ENCODE measurements at places on chromosomes 6 and 20. TPM values are rescaled to one million over a fixed set of nuclear protein-coding genes. Genes with fewer than 3 reads are reported as not detected.

Gene ANKRD60
- polyA plus RNA-seq = not detected

Gene WFDC5
- polyA plus RNA-seq = not detected

Gene MTFR2
- polyA plus RNA-seq = 11.8 TPM

Gene RALGAPB
- polyA plus RNA-seq = 15.4 TPM

Gene C20orf202
- not detected for polyA plus RNA-seq

Gene NR2E1
- not detected for polyA plus RNA-seq

Gene STMND1
- not detected for polyA plus RNA-seq

Gene CNKSR3
- 3.5 TPM for polyA plus RNA-seq

Gene C6orf58
- polyA plus RNA-seq = not detected

Gene TCP11
- not detected for polyA plus RNA-seq

Gene CCM2L
- 0.13 TPM for polyA plus RNA-seq

Gene RBM38
- polyA plus RNA-seq = 13.0 TPM

Gene AKAP12
- 42.0 TPM for polyA plus RNA-seq

Gene SASH1
- 2.5 TPM for polyA plus RNA-seq

Gene CYP21A2
- not detected for polyA plus RNA-seq

Gene RSPH4A
- polyA plus RNA-seq = 0.13 TPM

Gene ULBP1
- polyA plus RNA-seq = 0.89 TPM

- DNase-seq = no peak
These were observed 29.1 kb downstream of the HLA-DPB1 start for GRCh38 chr6:33104887-33105286.

DNA sequence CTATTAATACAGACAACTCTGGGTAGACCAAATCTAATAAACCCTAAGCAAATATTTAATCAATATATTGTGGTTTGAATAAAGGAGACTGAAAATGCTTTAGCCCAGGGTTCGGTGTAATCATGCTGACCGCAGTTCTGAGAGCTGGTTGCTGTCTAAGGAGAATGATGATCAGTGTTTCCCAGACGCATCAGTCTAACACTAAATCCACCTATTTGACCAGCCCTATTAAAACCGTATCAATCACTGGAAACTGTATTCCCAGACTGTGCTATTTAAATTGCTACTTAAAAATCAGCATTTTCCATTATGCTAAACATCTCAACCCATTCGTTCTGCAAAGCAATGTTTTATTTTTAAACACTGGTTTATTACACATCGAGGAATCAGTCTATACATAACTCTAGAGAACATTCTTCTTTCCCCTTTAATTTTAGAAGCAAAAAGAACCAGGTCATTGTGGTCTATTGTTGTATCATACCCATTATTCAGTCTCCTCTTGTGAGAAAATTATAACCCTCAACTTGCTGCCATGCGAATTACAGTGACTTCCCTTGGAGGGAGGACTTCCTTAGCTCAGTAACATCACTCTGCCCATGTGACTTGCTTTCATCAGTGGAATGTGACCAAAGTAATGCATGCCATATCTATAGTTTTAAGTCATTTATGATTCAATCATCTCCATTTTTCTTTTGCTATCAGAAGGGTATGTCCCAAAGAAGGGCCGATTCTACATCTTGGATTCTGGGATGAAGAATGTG lies 515.2 kb upstream of the JAG1 start:
- no peak for DNase-seq

DNA sequence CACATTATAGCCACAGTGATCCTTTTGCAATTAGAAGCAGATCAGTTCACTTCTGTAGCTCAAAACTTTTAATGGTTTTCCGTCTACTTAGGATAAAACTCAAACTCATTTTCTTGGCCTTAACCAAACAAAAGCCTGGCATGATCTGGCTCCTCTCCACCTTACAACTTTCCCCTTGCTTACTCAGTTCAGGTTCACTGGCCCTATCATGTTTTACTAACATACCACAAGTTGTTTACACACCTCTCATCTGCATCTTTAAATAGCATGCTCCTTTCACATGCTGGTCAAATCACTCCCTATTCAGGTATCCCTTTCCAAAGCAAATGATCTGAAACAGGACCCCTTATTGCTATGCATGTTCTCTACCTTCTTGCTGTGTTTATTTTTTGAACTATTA lies 191.4 kb upstream of the FAM83B start:
- DNase-seq = no peak

GRCh38 chr6:42963855-42964605 lies 3.5 kb downstream of the GNMT start:
- peak; percentile 63 for DNase-seq

GRCh38 chr6:117906958-117907600 lies at the start of gene SLC35F1:
TSS of gene SLC35F1 (plus strand) at chr6:117907264.
- peak; percentile 3 for DNase-seq

DNA sequence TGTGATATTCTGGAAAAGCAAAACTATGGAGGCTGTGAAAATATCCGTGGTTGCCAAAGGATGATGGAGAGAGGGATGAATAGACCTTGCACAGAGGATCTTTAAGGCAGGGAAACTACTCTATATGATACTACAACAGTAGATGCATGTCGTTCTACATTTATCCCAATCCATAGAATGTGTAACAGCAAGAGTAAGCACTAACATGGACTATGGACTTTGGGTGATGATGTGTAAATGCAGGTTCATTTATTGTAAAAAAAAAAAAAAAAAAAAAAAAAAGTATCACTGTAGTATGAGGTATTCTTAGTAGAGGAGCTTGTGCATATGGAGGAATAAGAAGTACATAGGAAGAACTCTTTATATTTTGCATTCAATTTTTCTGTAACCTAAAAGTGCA lies 507.5 kb downstream of the PHF3 start:
- no peak for DNase-seq

GRCh38 chr6:65943548-65943947 lies 236.5 kb upstream of the EYS start:
- DNase-seq = no peak

GRCh38 chr6:33705268-33705885 lies 6.1 kb downstream of the UQCC2 start:
- DNase-seq = no peak

GRCh38 chr20:63738687-63739129 lies 868 bp upstream of the SLC2A4RG start:
- DNase-seq = no peak

DNA sequence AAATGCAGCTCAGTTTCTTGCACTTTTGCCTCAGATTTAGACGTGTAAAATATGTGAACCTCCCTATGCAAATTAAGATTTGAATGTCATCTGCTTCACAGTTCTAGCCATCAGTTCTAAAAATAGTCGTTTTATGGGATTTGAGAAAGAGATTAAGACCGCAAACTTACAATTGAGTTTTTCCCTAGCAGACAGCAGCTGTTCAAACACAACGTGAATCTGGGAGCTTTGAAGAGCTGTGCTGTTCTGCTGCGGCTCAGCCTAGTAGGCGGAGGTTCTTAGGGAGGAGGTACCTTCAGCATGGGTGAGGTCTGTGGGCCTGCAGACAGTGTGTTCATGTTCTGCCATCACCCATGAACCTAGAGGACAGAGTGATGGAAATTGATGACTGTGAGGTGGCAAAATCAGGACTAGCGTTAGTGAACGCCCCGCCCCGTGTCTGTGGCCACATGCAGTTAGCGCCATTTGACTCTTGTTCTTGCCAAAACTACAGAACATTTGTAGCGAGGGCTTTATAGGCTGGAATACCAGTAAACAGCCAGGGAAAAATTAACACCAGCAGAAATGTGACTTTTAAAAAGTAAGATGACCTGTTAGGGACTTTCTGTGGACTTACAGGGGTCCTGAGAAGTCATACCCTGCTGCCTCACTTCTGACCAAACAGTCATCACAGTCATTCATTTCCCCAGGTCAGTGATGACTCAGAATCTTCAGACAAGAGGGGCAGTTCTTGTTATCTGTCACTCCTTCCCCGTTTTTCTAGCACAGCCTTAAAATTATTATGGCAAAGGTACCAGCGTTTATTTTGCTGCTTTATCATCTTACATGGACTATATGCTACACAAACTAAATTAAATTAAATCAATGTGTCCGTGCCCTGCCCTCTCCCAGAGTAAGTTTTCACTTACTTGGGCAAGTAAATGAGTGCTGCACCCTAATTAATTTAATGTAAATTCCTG lies 84.3 kb upstream of the TMEM181 start:
- peak; percentile 45 for DNase-seq

GRCh38 chr6:128597004-128597403 lies 76.6 kb upstream of the PTPRK start:
- no peak for DNase-seq

GRCh38 chr6:25253351-25253750 lies 25.8 kb upstream of the CARMIL1 start:
- DNase-seq = no peak

DNA sequence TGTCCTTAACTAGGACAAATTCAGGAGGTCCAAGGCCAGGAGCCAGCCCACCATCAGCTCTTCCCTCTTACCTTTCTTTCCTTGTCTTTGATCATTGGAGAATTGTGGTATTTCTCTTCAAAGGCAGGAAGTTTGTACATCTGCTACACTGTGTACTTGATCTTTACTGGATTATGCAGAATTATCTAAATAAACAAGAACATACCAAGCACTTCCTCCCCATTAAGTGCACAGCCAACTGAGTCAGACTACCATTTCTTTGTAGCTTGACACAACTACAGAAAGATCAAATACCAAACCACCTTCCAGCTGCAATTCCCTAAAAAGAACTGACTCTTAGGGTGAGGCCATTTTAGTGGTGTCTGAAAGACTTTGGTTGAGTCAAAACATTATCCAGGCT lies 195.1 kb downstream of the HDGFL1 start:
- no peak for DNase-seq

- no peak for DNase-seq
These were observed 30.6 kb upstream of the ZBTB24 start for GRCh38 chr6:109513571-109514071.

DNA sequence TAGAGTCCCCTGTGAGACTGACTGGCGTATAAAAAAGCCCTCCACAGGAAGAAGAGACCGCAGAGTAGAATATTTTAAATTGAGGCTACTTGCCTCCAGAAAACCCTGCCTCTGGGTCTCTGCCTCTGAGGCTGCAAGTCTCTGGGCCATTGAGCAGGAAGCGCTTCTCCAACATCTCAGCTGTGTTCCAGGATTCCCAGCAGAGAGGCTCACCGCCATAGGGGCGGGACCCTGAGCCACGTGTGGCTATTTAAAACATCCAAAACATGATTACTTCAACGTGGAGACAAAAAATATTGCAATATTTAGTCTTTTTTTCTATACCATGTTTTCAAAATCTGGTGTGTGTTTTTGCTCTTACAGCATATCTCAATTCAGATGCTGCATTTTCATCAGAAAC lies 59.4 kb downstream of the GNAS-AS1 start:
- DNase-seq = no peak

GRCh38 chr6:113763876-113764275 lies 93.3 kb upstream of the MARCKS start:
- DNase-seq = peak; percentile 65

GRCh38 chr6:153437193-153437592 lies 306.1 kb upstream of the RGS17 start:
- DNase-seq = no peak

- no peak for DNase-seq
These were observed 245.3 kb downstream of the DLL1 start for GRCh38 chr6:170045563-170045960.

- DNase-seq = no peak
These were observed 467 bp downstream of the TREML4 start for GRCh38 chr6:41228616-41229015.

- peak; percentile 79 for DNase-seq
These were observed 1.5 kb downstream of the COL12A1 start for GRCh38 chr6:75204217-75204958.

DNA sequence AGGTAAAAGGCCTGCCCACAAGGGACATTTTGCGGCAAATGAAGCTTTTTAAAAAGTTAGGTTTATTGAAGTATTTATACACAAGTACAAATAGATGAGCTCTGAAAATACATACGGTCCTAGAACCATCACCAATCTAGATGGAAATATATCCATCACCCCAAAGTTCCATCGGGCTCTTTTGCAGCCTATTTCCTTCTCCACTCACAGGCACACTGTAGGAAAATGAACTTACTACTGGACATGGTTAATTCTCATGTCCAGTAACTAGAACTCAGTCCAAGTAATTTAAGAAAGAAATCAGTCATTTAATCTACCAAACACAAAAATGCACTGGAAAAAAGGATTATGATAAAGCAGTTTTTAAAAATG lies 6.2 kb downstream of the PCNA start:
- DNase-seq = no peak

GRCh38 chr20:62876902-62877816 lies 15.5 kb upstream of the TCFL5 start:
- no peak for DNase-seq

- no peak for DNase-seq
These were observed 2.1 kb downstream of the PTK6 start for GRCh38 chr20:63534831-63535651.

DNA sequence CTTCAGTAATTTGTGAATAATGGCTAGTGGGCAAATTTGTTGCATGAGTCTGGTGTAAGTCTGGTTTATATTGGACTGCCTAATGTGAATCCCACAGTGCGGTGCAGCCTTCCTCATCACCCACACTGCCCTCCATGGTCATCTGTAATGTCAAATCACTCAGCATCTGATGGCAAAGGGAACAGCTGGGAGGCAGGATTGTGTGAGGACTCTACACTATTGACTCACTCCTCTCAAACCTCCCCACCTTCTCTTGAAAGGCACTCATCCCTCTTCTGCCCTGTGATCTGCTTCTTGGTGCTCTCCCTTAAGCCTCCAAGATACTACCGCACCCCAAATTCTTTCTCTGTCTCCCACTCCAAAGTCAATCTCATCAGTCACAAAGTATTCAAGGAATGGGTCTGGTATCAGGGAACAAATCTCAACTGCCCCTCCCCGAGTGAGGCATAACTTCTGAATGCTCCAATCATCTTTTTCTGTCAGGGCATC lies 146.0 kb upstream of the BEND6 start:
- DNase-seq = peak; percentile 21

DNA sequence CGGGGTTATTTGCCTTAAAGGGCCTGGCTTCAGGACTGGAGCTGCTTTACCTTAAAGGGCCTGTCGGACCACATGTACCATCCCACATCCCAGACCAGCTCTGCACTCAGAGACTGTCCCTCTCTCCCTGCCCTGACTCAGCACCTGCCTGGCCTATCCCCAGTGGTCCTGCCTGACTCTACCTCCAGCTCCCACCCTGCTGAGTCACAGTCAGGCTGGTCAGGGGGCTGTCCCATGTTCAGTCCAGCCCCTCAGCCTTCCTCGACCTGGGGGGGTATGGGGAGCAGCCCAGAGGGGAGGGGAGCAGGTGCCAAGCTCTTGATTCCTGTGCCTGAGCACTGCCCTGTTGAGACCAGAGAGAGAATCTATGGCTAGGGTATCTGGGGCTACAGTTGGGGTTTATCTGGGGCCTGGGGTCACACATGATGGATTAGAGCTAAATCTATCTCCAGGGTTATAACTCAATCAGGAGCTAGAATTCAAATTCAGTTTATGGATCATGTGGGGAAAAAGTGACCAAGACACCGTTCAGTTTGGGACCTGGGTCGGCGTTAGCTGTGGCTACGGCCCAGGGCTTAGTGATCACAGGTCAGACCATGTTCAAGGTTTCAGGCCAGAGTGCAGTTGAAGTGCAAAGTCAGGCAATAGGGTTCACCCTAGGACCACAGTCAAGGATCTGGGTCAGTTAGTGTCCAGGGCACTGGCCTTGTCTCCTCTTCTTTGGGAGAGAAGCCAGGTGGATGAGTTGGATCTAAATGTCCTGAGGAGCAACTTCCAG lies 9.4 kb upstream of the TRIB3 start:
- DNase-seq = no peak
